ENCODE measurements at places on chromosomes 13 and 19. TPM values are rescaled to one million over a fixed set of nuclear protein-coding genes. Genes with fewer than 3 reads are reported as not detected.

GRCh38 chr13:60139272-60139671 is 24.5 kb downstream of the DIAPH3 start:
- peaks cover 10% of the 10 kb centered on the region for H3K4me1 ChIP-seq
- DNase-seq: peak; percentile 22
- no peak overlapping the region for H3K27ac ChIP-seq
- H3K27me3 ChIP-seq: no peaks in the 10 kb centered on the region
- no peaks in the 10 kb centered on the region for H3K36me3 ChIP-seq
- H3K4me3 ChIP-seq: no peak overlapping the region

DNA sequence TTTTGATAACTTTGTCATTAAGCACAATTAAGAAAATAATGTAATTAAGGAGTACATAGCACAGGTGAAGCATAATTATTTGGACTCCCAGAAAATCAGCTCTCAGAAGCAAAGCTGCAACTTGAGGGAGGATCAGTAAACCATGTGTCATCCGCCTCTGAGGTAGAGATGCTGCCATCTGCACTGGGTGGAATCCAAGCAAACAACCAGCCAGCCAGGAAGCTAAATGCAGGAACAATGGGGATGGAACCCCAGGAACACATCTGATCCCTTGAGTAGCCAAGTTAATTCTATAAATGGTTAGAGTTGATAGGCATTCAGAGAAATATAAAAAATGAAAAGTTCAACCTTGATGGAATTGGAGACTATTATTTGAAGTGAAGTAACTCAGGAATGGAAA is 520.2 kb downstream of the RFC3 start:
- H3K4me1 ChIP-seq: no peaks in the 10 kb centered on the region
- no peak overlapping the region for H3K27ac ChIP-seq
- no peaks in the 10 kb centered on the region for H3K36me3 ChIP-seq
- H3K27me3 ChIP-seq: no peaks in the 10 kb centered on the region

GRCh38 chr13:76944456-76944855 is 3.9 kb upstream of the ACOD1 start:
- no peaks in the 10 kb centered on the region for H3K27me3 ChIP-seq
- H3K4me3 ChIP-seq: peak overlapping the region; percentile 32
- no peaks in the 10 kb centered on the region for H3K36me3 ChIP-seq
- peaks cover 29% of the 10 kb centered on the region for H3K4me1 ChIP-seq

GRCh38 chr13:114161028-114161556 is 18.0 kb upstream of the CFAP97D2 start:
- H3K36me3 ChIP-seq: no peaks in the 10 kb centered on the region
- no peak overlapping the region for H3K4me3 ChIP-seq
- H3K4me1 ChIP-seq: peaks cover 8% of the 10 kb centered on the region

GRCh38 chr13:49998714-49999624 is 2.1 kb downstream of the TRIM13 start:
- peak overlapping the region; percentile 93 for H3K4me3 ChIP-seq
- peaks cover 41% of the 10 kb centered on the region for H3K36me3 ChIP-seq
- no peaks in the 10 kb centered on the region for H3K27me3 ChIP-seq
- H3K27ac ChIP-seq: no peak overlapping the region

- no peaks in the 10 kb centered on the region for H3K4me1 ChIP-seq
- DNase-seq: no peak
- no peak overlapping the region for H3K4me3 ChIP-seq
- H3K27me3 ChIP-seq: no peaks in the 10 kb centered on the region
- no peaks in the 10 kb centered on the region for H3K36me3 ChIP-seq
- H3K27ac ChIP-seq: no peak overlapping the region
Observed at GRCh38 chr19:741506-742131, 9.3 kb upstream of the MISP start.

DNA sequence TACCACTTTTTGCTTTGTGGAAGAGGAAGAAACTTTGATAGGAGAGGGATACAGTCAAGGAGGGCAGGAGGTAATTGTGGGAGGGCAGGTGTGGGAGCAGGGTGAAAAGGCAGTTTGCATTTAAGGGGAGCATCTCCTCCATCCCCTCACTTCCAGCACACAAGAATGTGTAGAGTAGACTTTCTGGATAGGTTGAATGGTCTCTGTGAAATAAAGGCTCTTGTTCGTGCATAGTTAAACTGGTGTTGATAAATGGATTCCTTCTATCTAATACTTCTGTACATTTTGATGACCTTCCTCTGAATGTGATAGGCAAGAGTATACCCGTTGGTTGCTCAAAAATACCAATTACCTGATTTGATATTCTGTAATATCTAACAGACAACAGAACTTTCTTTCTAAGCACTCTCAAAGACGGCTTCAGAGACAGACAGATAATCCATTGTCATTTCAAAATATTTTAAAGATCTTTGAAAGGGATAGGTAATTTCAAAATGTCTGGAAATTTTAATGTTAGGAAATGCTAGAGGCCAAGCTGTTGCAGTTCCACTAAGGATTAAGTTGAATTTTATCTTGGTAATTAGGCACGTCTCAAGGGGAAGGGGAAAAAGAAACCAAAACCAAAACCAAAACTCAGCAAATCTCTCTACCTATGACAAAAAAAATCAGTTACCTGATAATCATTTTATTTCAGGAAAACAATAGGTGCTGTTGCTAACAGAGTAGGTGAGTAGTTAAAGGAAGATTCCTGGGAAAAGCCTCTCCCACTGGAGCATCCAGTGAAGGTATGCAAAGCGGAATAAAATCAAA is 302.6 kb downstream of the COG6 start:
- no peak overlapping the region for H3K4me3 ChIP-seq
- no peak overlapping the region for H3K27ac ChIP-seq
- 0 out of 2 replicates have a peak, but pooled peaks cover 5% of the 10 kb centered on the region for H3K27me3 ChIP-seq
- DNase-seq: no peak
- no peaks in the 10 kb centered on the region for H3K4me1 ChIP-seq

- peak; percentile 70 for DNase-seq
- H3K4me1 ChIP-seq: peaks cover 13% of the 10 kb centered on the region
- H3K27ac ChIP-seq: no peak overlapping the region
Observed at GRCh38 chr19:48290401-48290770, 20.5 kb downstream of the ZNF114 start.

SACS gene
- 45.7 TPM for total RNA-seq

DNA sequence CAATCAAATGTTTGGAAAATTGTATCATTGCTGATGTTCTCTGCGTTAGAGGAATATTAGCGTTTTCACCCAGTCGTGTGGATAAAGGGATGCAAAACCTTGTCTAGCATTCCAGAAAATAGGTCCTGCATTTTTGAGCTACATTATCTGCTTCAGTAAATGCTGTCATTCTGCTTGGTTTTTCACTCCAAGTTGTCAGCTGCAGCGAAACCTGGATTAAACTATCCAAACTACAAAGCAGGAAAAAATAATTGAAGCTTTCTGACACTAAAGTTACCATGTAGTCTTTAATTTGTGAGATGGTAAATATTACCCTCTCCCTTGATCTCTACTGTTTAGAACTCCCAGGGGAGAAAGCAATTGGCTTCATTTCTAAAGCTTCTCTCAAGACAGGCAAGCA is 1795.5 kb upstream of the PRR20A start:
- H3K4me1 ChIP-seq: no peaks in the 10 kb centered on the region
- H3K27ac ChIP-seq: no peak overlapping the region
- H3K36me3 ChIP-seq: no peaks in the 10 kb centered on the region
- H3K4me3 ChIP-seq: no peak overlapping the region

GRCh38 chr13:19680751-19681150 is 47.3 kb downstream of the MPHOSPH8 start:
- H3K36me3 ChIP-seq: peaks cover 13% of the 10 kb centered on the region
- H3K27me3 ChIP-seq: no peaks in the 10 kb centered on the region
- H3K4me1 ChIP-seq: no peaks in the 10 kb centered on the region

GRCh38 chr13:29418026-29418425 is 177.5 kb downstream of the SLC7A1 start:
- DNase-seq: no peak
- no peaks in the 10 kb centered on the region for H3K36me3 ChIP-seq
- H3K27me3 ChIP-seq: peaks cover 18% of the 10 kb centered on the region
- H3K4me1 ChIP-seq: no peaks in the 10 kb centered on the region

- peaks cover 17% of the 10 kb centered on the region for H3K36me3 ChIP-seq
- peaks cover 13% of the 10 kb centered on the region for H3K4me1 ChIP-seq
Observed at GRCh38 chr19:32387701-32388392, 17.7 kb upstream of the DPY19L3 start.

DNA sequence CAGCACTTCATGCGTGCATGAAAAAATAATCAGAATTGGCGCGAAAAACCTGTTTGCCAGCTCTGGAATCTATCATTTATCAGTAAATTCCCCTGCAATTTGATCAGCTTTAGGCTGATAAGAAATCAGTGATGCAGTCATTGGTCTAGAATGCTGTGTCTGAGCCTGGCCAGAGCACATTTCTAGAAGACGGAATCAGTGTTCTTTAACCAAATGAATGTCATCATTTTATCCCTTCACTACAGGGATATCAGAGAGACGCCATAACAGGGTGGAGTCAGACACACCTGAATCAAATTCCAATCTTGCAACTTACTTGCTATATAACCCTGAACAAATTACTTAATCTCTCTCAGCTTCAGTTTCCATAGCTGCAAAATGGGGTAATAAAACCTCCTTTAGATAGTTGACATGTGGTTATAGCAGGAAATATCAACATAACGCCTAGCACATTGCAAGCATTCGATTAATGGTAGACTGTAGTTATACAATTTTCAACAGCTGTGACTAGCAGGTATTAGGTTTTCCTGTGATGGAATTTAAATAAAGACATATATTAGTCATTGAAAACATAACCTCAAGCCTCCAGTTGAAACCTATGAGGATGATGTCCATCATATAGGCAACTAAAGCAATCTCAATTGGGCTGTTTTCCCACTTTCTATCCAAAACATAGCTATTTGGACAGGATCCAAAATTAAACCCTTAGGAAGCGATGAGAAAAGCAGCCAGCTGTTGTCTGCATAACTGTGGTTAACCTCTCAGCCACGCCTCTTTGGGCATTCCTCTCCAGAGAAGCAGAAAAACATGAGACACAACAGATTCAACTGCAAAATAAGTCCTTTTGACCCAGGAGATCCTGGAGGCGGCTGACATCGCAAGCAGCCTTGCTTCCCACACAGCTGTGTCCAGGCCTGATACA is 51.6 kb upstream of the UBL3 start:
- H3K27ac ChIP-seq: peak overlapping the region; percentile 65
- H3K4me3 ChIP-seq: peak overlapping the region; percentile 53
- H3K4me1 ChIP-seq: peaks cover 31% of the 10 kb centered on the region
- peak; percentile 95 for DNase-seq
- no peaks in the 10 kb centered on the region for H3K36me3 ChIP-seq

AP2A1 gene
- 124 TPM for total RNA-seq

- H3K27me3 ChIP-seq: no peaks in the 10 kb centered on the region
- no peak overlapping the region for H3K27ac ChIP-seq
- no peaks in the 10 kb centered on the region for H3K4me1 ChIP-seq
- H3K4me3 ChIP-seq: no peak overlapping the region
- DNase-seq: no peak
Observed at GRCh38 chr19:435056-435706, 25.7 kb downstream of the SHC2 start.

DNA sequence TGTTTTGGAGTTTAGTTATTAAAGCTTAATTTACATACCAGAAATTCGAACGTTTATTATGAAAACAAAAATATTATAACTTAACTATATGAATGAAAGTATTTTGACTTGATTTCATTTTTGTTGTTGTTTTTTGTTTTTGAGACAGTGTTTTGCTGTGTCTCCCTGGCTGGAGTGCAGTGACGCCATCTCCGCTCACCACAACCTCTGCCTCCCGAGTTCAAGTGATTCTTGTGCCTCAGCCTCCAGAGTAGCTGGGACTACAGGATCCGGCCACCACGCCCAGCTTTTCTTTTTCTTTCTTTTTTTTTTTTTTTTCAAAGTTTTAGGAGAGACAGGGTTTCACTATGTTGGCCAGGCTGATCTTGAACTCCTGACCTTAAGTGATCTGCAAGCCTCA is 392.6 kb downstream of the PCDH17 start:
- H3K27me3 ChIP-seq: no peaks in the 10 kb centered on the region
- no peak for DNase-seq
- H3K36me3 ChIP-seq: no peaks in the 10 kb centered on the region
- H3K27ac ChIP-seq: no peak overlapping the region

DNA sequence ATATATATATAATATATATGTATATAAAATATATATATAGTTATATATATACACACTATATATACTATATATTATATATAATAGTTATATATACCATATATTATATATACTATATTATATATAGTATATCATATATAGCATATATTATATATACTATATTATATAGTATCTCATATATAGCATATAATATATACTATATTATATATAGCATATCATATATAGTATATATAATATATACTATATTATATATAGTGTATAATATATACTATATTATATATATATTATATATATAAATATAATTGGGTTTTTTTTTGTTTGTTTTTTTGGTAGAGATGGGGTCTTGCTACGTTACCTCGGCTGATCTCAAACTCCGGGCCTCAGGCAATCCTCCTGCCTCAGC is 11.6 kb upstream of the HNRNPL start:
- no peak for DNase-seq
- H3K27ac ChIP-seq: no peak overlapping the region
- H3K4me3 ChIP-seq: no peak overlapping the region
- no peaks in the 10 kb centered on the region for H3K27me3 ChIP-seq
- no peaks in the 10 kb centered on the region for H3K36me3 ChIP-seq

DNA sequence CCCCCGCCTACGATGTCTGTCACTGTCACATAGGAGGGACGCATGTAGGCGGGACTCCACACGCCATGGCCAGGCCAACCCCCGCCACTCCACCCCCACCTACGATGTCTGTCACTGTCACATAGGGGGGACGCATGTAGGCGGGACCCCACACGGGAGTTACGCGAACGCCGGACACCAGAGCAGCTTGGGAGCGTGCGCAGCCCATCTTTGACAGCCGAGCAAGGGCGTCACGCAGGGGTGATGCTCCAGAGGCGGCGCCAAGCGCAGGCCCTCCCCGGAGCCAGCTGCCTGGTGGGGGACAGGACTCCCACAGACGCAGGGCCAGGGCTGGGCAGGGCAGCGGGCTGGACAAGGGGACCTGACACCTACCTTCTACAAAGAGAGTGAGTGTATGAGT is 20.0 kb downstream of the ZNF787 start:
- H3K4me3 ChIP-seq: no peak overlapping the region
- no peaks in the 10 kb centered on the region for H3K36me3 ChIP-seq

DNA sequence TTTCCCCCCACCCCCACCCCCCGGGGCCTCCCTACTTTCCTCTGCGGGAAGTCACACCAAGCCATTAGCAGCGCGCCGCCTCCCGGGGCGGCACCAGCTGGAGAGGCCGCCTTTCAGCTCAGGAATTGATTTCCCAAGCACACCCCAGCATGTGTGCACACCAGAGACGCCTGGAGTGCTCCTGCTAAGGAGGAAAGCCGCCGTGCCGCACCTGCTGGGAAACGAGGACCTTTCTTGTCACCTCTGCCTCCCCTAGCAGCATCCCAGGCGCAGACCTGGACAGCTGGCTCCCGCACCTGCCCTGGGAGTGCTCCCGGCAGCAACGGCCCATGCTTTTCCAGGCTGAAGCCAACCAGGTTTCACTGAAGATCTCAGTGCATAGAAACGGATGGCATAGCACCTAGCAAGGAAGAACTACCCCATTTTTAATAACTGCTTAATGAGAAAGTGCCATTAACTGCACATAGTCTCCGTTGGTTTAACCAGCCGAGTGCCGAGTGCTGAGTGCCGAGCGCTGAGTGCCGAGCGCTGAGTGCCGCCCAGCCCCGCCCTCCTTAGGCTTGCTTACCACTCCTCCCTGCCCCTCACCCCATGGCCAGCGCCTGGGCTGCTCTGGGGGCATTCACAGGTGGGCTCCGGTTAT is 165.0 kb downstream of the USP12 start:
- peak; percentile 63 for DNase-seq
- peak overlapping the region; percentile 72 for H3K4me3 ChIP-seq
- H3K27me3 ChIP-seq: peaks cover 29% of the 10 kb centered on the region
- H3K4me1 ChIP-seq: peaks cover 4% of the 10 kb centered on the region
- no peaks in the 10 kb centered on the region for H3K36me3 ChIP-seq
- H3K27ac ChIP-seq: no peak overlapping the region

NRTN gene
- not detected for total RNA-seq

Data from GM23248 (cell line).